ENCODE measurements at places on chromosomes 6 and 20.

DNA sequence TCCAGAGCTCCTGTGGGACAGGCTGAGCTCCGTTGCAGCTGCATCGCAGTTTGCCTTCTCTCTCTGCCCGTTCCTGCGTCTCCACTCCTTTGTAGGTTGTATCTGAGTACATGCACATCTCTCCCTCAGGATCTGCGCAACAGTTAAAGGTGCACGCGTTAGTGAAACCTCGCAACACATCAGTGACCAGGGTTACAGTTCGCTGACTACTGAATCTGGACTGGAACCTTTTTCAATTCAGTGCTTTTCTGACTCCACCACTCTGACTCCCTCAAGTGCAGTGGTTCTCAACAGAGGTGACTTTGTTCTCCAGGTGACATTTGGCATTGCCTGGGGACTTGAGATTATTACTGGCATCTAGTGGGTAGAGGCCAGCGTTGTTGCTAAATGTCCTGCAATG, 44.0 kb downstream of the UST start:
- DNase-seq: no peak

DNA sequence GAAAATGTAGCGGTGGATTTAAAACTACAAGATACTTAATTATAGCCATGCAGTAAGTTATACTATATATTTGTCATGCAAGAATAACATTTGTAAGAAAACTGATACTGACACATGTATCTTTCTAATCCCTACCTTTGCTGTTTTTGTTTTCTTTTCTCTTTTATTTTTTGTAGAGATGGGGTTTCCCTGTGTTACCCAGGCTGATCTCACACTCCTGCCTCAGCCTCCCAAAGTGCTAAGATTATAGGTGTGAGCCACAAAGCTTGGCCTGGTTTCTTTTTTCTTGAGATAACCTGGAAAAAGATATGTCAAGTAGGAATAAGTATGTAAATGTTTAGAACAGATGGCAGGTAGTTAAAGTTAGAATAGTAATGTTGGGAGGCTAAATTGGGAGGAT, 44.1 kb downstream of the MAPK14 start:
- no peak for DNase-seq

DNA sequence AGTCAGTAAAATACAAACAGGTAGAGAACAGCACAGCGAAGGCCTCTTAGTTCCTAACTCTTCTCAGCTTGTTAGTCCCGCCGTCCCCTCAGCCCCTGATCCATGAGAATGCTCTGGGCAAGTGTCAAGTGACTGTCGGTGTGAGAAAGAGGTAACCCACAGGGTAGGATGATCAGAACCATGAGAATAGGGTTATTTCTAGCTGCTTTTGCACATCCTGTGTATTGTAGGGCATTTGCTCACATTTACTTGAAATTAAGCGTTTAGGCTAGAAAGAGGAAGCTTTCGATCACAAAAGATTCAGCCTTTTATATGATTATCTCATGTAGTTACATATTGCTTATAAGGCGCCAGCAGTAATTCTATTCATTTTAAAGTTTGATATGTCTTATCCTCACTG, 103.0 kb upstream of the PDE10A start:
- no peak for DNase-seq

GRCh38 chr6:30981942-30982772, 1.4 kb upstream of the MUC21 start:
- DNase-seq: peak; percentile 79

GRCh38 chr6:48068278-48069251, 42.4 kb downstream of the PTCHD4 start:
- no peak for DNase-seq

DNA sequence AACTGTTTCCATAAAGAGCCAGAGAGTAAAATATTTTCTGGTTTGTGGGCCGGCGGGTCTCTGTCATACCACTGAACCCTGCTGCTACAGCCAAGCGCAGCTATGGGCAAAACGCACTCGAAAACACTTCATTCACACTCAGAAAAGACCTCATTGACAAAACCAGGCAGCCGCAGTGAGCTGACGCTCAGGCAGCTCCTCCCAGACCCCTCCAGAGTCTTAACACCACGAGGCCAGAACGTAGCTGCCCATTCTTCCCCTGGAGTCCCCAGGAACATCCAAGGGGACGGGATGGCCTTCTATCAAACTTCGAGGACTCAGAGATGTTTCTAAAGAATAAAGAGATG, 35.6 kb upstream of the ZBP1 start:
- DNase-seq: no peak

DNA sequence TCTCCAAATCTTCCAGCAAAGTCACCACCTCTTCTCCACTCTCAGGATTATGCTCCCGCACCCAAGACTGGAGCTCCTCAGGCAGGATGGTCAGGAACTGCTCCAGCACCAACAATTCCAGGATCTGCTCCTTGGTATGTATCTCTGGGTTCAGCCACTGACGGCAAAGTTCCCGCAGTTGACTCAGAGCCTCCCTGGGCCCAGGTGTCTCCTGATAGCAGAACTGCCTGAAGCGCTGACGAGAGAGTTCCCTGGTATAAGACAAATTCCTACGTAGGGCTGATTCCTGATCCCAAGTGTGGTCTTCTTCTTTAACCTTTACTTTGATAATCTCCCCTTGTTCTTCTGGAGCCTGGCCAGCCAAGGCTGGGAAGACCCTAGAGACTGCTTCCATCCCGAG, 60.6 kb downstream of the GPX5 start:
- DNase-seq: no peak

GRCh38 chr6:36514554-36515456, 32.5 kb downstream of the STK38 start:
- DNase-seq: no peak

DNA sequence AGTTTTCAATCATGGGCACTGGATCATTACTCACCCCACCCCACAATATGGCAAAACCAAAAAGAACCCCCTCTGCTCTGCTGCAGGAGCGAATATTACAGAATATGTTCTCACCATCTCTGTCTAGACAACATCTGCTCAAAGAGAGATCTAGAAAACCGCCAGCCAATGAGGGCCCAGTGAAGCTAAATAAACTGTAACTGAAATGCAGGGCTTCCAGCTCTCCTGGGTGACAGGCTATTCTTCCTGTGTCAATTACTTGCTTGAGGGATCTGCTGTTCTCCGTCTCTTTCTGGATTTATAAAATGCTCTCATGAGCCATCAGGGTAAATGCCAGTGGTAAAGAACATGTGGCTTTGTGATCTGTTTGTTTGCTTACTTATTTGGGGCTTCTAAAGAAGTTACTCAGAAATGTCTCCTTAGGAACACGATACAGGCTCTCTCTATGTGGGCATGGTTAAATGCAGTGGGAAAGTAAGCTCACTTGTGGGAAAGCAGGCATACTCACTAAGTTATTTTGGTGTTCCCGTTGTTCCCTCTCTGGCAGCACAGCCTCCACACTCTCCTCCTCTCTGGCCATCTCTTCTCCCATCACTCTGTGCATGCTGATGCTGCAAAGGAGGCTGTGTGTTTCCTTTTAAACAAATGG, 44.8 kb downstream of the TTI1 start:
- DNase-seq: no peak

DNA sequence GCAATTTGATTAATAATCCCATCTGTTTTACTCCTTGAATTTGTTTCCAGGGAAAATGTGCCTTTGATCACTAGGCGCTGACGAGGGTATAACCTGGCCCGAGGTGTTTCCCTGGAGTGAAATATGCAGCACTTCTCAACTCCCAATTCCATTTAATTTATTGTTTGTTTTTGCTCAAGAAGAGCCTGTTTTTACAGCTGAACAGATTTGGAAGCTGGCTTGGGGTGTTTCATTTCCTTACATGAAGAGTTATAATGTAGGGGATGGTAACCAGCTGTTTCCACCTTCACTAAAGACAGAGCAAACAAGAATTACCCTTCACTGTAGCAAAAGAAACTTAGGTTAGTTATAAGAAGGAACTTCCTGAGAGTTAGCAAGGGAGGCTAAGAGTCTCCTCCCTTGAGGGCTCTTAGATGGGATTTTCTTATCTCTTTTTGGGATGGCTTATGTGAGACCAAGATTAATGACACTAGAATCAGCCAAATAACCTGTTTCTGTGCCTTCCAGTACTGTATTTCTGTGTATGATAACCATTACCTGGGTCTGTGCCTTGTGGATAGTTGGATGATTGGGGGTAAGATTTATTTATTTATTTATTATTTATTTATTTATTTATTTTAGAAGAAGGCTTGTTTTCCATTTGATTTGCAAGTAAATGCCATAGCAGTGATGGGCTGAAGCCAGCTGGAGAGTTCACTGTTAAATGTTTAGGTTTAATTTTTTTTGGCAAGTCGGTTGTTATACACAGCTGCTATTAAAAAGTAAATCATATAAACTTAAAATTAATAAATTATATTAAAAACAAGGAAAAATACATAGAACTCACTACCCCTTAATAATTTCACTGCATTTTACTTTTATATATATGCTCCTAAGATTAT, 162.2 kb upstream of the BMP2 start:
- no peak for DNase-seq

Data from fibroblast of skin of right quadriceps (primary cell).